ENCODE measurements at places on chromosomes 1 and 21.

DNA sequence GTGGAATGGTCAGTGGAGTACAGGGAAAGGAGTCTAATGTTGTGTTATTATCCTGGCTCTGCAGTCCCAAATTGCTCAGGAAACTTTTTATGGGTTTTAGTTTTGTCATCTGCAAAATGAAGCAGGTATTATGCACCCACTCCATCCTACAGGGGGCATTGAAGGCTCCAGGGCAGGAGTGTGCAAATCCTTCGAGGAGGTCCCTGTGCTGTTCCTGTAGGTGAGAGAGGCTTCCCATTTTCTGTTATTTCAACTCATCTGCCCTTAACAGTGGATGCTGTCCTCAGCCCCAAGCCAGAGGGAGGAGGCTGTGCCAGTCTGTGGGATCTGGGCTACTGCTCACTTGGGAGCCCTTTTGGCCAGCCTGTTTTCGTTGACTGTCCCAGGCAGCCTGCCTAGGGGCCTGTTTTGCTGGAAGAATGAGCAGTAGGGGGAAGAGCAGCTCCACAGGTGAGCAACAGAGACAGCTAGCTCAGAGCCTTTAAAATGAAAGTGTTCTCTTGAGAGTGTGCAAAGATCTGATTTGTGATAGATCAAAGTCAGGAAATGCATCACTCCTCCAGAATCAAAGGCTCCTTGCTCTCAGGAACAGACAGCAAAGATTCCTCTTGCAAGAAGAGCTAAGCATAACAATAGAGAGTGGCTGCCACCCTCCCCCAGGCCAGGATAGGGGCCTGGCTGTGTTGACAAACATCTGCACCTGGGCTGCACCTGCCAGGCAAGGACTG, 317.6 kb upstream of the PROX1 start:
- no peak for DNase-seq

GRCh38 chr1:153882296-153882912, 40.4 kb downstream of the GATAD2B start:
- peak; percentile 13 for DNase-seq

DNA sequence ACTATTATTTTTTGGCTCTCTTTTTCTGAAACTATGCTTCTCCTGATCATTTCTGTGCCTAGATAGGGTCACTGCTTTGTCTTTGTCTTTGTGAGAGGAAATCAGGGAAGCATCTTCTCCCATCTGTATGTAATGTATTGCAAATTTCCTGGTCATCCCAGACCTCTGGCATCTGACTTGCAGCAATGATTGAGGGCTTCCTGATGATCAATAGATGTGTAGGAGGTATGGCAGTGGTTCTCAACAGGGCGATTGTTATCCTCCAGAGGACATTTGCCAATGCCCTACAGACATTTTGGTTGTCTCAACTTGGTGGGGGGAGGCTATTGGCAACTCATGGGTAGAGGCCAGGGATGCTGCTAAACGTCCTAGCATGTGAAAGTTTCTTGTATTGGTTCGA, 64.7 kb downstream of the RGL1 start:
- DNase-seq, result no peak

GRCh38 chr1:206608108-206608698, 4.1 kb downstream of the EIF2D start:
- DNase-seq, result peak; percentile 18

GRCh38 chr1:12654004-12654567, 10.2 kb downstream of the AADACL4 start:
- DNase-seq, result peak; percentile 13

DNA sequence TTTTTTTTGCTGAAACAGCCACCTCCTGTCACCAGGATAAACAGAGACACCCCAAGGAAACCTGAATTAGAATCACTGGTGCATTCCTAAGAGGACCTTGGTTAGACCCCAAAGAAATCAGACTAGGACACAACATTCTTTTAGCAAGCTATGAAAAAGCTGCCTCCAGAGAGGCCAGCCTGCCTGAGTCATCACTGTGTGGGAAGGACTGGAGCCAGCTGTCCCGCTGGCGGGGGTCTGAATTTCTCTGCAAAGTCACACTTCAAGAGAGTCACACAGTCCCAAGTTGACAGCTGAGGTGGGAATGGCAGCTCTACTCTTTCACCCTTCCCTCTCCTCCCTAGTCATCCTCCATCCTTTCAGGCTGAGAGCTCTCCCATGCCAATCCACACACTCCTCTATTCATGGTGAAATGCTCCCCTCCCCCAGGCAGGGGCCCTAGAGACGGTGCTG, 405.0 kb upstream of the POU3F1 start:
- peak; percentile 89 for DNase-seq

DNA sequence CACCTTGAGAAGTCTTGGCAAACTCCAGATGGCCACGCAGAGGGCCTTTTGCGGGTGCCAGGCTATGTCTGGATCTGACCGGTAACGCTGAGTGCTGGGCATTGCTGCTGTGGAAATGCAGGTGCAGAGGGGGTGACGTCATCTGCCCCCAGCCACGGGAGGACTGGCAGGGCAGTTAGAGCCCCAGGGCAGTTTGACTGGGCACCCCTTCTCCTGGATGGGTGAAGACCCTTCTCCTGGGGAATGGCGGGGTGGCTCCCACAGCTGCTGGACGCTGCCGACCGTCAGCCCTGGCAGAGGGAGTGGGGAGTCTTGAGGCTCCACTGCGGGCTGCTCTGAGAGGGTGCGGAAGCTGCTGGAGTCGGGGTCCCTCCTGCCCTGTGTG, 12.6 kb upstream of the EDN2 start:
- DNase-seq, result no peak

- DNase-seq, result peak; percentile 28
These were observed 643.0 kb downstream of the KIF26B start for GRCh38 chr1:245797592-245798348.

DNA sequence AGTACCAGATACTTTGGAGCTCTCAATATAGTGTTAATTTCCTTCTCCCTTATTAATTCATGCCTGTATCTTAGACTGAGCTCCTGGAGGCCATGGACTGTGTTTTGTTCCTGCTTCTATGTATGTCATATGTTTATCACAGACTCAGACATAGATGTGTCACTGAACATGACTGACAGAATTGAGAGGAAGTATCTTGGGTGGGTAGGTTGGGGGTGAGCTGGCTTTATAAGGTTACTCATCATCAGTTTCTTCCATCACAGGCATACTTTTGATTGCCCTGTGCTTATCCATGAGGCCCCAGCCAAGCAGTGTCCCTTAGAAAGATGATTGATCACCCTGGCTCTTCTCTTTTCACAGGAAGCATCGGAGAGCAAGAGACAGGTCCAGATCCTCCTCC, 5.6 kb upstream of the SH3D21 start:
- no peak for DNase-seq

All from fibroblast of skin of right quadriceps (primary cell).